Fibroblast of skin of right quadriceps (primary cell): ENCODE measurements at places on chromosomes 16 and 17.

GRCh38 chr16:8920645-8921346, 38.6 kb downstream of the LITAFD start:
- peak; percentile 55 for DNase-seq

DNA sequence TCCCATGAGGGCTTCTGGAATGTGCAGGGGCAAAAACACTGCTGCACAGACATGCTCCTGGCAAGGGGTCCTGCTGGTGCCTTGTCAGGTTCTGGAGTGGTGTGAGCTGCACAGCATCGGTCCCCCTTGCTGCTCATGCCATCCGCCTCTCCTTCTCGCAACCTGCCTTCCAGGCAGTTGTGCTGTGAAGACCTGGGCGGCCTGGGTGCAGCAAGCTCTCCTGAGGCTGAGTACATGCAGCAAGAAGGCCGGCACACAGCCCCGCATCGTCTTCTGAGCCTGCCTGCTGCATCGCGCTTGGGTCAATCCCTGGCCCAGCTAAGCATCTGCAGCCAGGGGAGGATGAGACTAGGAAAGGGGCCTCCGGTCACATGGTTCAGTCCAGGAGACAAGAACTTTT, 478 bp upstream of the TRPV1 start:
- no peak for DNase-seq

DNA sequence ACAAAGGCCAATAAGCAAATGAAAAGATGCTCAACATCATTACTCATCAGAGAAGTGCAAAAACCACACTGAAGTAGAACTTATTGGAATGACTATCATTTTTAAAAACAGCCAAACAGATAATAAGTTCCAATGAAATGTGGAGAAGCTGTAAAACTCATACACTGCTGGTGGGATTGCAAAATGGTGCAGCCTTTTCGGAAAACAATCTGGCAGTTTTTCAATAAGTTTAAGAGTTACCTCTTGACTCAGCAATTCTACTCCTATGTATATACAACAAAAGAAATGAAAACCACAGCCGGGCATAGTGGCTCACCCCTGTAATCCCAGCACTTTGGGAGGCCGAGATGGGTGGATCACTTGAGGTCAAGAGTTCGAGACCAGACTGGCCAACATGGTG, 49.3 kb downstream of the AKAP10 start:
- peak; percentile 22 for DNase-seq

DNA sequence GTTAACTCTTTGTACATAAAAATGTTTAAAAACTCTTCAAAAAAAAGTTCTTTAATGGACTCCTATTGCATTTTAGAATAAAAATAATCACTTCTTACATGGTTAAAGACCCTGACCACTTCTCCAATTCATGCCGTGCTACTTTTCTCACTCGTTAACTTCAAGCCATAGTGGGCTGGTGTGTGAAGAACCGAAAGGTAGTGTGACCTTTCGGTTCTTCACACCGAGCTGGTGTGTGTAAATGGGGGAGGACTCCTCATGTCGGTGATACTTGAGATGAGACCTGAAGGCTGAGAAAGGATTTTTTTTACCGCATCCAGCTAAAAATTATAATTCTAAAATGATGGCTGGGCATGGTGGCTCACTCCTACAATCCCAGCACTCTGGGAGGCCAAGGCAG, 22.1 kb downstream of the RFFL start:
- DNase-seq: no peak

DNA sequence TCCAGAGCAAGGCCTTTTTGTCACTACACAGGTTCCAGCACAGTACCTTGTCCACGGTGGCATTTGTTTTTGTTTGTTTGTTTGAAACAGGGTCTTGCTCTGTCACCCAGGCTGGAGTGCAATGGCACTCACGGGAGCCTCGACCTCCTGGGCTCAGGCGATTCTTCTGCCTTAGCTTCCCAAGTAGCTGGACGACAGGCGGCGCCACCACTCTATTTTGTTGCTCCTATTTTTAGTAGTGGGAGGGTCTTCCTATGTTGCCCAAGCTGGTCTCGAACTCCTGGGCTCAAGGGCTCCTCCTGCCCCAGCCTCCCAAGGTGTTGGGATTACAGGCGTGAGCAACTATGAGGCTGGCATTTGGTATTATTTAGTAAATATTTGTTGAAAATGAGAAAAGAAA, 10.3 kb downstream of the MRC2 start:
- DNase-seq: no peak

DNA sequence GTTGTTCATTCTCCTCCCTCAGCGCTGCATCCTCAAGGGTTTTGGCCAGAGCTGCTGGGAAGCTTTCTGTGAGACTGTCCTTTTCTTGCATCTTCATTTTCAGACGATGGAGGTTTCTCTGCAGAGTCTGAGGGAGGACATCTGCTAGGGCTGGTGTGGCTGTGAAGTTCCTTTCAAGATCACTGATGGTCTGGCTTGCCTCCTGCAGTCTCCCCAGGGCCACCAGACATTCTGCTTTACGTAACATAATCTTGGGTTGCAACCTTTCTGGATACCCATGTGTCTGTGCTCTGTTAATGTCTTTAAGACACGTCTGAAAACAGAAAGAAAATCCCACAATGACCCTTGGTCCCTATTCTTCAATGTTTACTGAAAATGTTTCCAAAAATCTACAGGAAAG, 29.0 kb downstream of the SMYD4 start:
- DNase-seq: no peak

DNA sequence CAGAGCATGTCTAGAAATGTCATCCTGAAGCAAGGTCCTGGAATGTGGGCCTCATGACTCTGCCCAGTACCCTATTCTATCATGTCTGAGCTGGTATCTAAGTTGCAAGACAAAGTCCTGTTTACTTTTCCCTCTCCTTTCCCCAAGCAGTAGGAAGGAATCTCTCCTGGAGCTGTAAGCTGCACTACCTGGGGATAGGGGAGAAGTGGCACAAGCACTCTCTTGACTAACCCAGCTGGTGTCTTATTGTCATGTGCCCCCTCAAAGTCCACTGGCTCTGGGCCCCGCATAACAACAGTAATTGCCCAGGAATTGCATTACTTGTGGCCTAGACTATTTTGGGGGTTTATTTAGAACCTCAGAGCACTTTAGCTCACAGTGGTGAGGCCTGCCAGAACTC, 1366.3 kb upstream of the GOT2 start:
- no peak for DNase-seq

- peak; percentile 41 for DNase-seq
Observed at GRCh38 chr17:57466521-57466920, 210.2 kb downstream of the MSI2 start.

- DNase-seq: peak; percentile 44
Observed at GRCh38 chr16:67967958-67968399, 458 bp downstream of the SLC12A4 start.

- no peak for DNase-seq
Observed at GRCh38 chr16:6498858-6499257, 833.8 kb upstream of the RBFOX1 start.

DNA sequence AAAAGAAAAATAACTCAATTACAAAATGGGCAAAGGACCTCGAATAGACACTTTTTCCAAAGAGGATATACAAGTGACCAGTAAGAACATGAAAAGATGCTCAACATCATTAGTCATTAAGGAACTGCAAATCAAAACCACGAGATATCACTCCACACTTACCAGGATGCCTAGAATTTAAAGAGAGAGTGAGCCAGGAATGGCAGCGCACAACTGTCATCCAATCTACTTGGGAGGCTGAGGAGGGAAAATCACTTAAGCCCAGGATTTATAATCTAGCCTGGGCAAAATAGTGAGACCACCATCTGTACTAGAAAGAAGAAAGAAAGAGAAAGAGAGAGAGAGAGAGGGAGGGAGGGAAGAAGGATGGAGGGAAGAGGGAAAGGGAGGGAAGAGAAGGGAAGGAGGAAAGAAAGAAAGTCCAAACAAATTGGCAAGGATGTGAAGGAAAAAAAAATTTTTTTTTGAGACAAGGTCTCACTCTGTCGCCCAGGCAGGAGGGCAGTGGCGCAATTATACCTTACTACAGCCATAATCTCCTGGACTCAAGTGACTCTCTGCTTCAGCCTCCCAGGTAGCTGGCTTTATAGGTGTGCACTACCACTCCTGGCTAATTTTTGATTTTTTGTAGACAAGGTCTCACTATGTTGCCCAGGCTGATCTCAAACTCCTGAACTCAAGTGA, 22.6 kb downstream of the TBX2 start:
- no peak for DNase-seq
